Aorta (tissue), 5 donors: ENCODE measurements at places on chromosomes 16 and 17.

- DNase-seq: peak; percentile 32
Measured at GRCh38 chr17:18962494-18962815, 10.5 kb downstream of the SLC5A10 start.

GRCh38 chr16:76970745-76971099, 220.3 kb upstream of the MON1B start:
- no peak for DNase-seq

GRCh38 chr16:70589998-70590471, 56.3 kb upstream of the IL34 start:
- DNase-seq: no peak

DNA sequence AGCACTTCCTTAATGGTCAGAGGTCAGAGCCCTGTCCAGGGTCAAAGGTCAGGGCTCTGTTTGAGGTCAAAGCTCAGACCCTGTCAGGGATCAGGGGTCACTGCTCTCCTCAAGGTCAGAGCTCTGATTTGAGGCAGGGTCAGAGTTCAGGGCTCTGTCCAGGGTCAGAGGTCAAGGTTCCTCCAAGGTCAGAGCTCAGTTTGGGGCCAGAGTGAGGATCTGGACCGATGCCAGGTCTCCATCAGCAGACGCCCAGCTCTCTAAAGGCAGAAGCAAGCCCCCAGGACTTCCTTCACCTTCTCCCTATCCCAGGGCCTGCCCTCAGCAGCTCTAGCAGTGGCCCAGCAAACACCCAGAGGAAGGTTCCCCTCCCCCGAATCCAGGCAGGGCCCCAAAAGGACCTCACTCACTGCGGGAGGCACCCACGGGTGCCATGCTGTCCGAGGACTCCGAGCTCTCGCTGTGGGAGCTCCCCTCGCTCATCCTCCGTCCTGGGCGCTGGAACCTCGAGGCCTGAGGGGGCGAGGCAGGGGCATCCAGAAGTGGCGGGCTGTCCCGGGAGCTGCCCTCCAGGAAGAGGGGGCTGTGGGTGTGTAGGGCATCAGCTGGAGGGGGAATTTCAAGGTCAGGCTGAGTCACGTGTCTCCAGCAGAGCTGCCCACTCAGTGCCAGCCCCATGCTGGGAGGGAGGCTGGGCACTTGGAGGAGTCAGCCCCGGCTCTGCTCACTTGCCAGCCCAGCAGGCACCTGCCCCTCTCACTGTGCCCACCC, 26.7 kb downstream of the PIMREG start:
- no peak for DNase-seq

- DNase-seq: no peak
Measured at GRCh38 chr16:69179328-69180010, 7.5 kb upstream of the SNTB2 start.

GRCh38 chr16:65314627-65315008, 192.8 kb upstream of the CDH11 start:
- DNase-seq: no peak

- DNase-seq: peak; percentile 53
Measured at GRCh38 chr16:30354423-30355143, 525 bp downstream of the CD2BP2 start.

DNA sequence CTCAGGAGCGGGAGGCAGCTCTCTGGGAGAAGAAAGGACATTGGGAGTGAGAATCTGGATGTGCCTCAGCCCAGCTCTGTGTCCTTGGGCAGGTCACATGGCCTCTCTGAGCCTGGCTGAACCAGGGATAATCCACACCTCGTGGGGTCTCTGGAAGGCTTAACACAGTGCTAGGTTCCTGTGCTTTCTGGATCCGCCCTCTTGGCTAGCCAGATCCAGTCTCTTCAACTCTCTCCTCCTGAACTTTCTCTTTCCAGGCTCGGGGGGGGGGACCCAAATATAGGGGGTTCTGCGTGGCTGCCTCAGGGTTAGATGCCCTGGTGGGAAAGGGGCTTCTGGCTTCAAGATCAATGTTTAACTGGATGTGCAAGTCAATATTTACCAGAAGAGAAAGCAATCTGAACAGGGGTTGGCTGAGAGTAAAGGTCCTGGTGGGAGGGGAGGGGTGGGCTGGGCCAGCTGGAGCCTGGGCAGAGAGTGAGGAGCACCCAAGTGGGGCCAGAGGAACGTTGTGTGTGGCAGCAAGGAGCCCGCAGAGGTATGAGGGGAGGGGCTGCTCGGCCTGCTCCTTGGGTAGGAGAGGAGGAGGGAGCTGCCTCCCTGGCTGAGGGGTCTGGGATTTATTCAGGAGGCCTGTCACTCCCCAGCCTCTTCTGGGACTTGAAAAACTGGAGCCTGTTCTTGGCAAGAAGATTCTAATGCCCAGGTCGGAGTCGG, at the start of gene SERPINF2:
TSS of gene SERPINF2 (plus strand) at position 501 of the 717 bp plus-strand sequence. CDS start 2,125 bp downstream, outside the sequence.
- DNase-seq: no peak

GRCh38 chr17:72702998-72703397, 389.5 kb downstream of the SLC39A11 start:
- no peak for DNase-seq

DNA sequence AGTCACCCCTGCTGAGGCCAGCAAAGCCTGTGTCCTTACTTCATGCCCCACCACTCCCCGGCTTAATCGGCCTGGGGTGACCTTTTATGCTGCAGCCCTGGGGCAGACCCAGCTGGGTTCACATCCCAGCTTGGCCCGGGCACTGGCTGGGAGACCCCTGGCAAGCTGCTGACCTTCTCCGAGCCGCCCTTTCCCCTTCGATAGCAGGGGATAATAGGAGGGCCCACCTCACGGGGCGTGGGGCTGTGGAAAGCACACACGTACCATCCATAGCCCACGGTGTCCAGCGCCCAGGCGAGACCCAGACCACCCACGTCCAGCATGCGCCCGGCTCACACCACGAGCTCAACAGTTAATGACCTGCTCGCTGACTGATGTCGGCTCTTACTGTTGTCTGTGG, 26.8 kb downstream of the TBC1D16 start:
- no peak for DNase-seq

GRCh38 chr17:76585033-76585648, 519 bp downstream of the ST6GALNAC2 start:
- no peak for DNase-seq

GRCh38 chr16:11187522-11188023, 68.4 kb downstream of the SOCS1 start:
- no peak for DNase-seq

DNA sequence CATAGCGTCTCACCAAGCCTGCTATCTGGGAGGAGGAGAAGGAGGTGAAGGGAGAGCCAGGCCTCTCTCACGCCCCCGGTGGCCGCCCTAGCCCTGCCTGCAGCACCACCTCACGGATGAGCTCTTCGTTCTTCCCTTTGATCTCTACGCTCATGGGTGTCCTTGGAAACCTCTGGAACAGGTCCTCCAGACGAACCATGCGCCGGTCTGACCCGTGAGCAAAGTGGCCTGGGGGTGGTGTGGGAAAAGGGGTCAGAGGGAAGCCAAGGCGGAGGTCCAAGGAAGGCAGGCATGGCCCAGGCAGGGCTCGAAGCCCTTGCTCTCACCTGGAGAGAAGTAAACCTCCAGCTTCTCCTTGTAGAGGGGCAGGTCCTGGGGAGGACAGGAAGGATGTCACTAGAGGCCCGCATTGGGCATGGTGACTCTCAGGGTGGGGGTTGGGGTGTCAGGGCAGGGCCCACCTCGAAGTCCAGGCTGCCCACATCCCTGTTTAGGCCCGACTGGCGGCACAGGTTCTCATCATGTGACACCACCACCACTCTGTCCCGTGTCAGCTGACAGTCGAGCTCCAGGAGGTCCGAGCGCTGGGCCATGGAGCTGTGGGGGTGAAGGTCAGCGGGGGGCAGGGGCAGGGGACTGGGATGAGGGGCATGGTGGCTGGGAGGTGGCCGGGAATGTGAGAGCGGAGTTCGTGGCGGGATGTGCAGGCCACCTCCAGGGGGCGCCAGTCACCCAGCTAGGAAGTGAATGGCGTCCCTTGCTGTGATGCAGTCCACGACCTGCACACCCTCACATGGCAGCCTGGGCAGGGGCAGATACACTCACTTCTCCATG, 923 bp downstream of the GDPD3 start:
- DNase-seq: peak; percentile 72

DNA sequence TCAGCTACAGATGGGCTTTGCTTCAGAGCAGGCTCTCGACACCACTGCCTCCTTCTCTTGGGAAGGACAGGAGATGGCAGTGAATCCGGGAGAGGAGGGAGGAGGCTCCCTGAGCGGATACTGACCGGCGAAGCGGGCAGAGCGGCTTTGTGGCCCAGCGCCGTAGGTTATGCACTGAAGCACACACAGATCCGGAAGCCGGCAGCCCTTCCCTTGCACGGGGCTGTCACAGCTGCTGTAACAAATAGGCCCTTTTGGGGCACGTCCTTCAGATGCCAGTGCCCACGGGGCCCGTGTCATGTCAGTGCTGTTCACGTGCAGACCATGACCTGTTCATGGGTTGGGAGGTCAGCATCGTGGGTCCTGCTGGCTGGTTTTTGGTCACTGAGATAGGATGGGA, 144.7 kb upstream of the CHMP6 start:
- peak; percentile 67 for DNase-seq

DNA sequence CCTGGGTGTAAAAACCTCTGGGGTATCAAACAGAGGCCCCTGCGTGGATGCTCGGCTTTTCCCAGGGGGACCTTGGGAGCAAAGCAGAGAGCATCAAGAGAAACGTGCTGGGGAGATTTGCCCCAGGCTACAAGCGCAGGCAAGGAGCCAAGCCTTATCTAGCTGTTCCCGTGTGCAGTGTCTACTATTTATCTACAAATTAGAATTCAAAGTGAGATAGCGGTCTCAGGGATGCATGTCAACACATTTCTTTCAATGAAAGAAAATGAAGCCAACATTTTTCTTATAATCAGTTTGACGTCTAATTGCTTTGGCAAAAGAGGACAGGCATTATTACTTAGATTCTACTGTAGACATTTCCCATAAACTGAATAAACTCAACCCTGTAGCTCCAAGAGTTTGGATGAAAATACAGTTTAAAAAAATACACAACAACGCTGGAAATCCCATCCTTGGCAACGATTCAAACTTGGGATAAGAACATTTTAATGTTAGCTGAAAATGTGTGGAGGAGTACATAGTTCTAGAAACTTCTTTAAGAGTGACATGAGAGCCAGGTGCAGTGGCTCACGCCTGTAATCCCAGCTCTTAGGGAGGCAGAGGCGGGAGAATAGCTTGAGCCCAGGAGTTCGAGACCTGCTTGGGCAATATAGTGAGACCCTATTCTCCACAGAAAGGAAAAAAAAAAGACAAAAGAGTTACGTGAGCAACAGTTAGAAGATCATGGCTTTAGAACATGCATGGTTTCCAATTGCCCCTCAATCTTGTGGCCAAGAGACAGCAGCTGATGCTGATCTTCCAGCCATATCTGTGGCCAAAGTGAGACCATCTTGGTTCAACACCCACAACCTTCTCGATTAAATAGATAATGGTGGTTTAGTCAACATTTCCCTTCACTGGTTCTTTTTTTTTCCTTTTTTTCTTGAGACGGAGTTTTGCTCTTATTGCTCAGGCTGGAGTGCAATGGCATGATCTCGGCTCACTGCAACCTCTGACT, 7.2 kb downstream of the SPNS3 start:
- no peak for DNase-seq
